ENCODE measurements at places on chromosomes 4 and X. TPM values are rescaled to one million over a fixed set of nuclear protein-coding genes. Genes with fewer than 3 reads are reported as not detected.

Gene CFP
- 0.59 TPM for total RNA-seq

Gene LDB2
- not detected for total RNA-seq

Gene GASK1B
- 0.39 TPM for total RNA-seq

Gene FAM199X
- 20.2 TPM for total RNA-seq

Gene RADX
- total RNA-seq: 13.0 TPM

Gene GNRHR
- total RNA-seq: not detected

Gene EDA
- total RNA-seq: 1.2 TPM

Gene RRH
- total RNA-seq: 0.64 TPM

Gene SOWAHD
- total RNA-seq: 14.9 TPM

Gene EREG
- total RNA-seq: not detected

Gene ACOT9
- 33.6 TPM for total RNA-seq

Gene CCKAR
- not detected for total RNA-seq

Gene LANCL3
- total RNA-seq: 0.12 TPM

Gene CSAG1
- not detected for total RNA-seq

Gene APLN
- not detected for total RNA-seq

Gene NSG1
- not detected for total RNA-seq

Gene HAND2
- not detected for total RNA-seq

Gene DMD
- 51.8 TPM for total RNA-seq

Gene CT45A3
- not detected for total RNA-seq

Gene CHRDL1
- total RNA-seq: not detected

Gene RBMXL3
- not detected for total RNA-seq

Gene TENM3
- total RNA-seq: not detected

Gene PGM2
- 20.9 TPM for total RNA-seq

Gene PAK3
- not detected for total RNA-seq

Gene CRMP1
- total RNA-seq: 0.10 TPM

Gene CFAP47
- not detected for total RNA-seq

Gene PCDH10
- total RNA-seq: not detected

Gene AREG
- 4.6 TPM for total RNA-seq

Gene KLKB1
- 0.73 TPM for total RNA-seq

Data from B cell (primary cell).